ENCODE measurements at places on chromosomes 12 and 14.

- DNase-seq = no peak
These were observed 14.0 kb upstream of the KCNH3 start for GRCh38 chr12:49524660-49525324.

GRCh38 chr14:101849125-101849524 is 87.6 kb downstream of the PPP2R5C start:
- DNase-seq = no peak

- no peak for DNase-seq
These were observed 214.6 kb upstream of the TMEM132C start for GRCh38 chr12:128052331-128052730.

- no peak for DNase-seq
These were observed 363.8 kb downstream of the NAV3 start for GRCh38 chr12:78194448-78194847.

GRCh38 chr12:109617491-109617890 is 43.9 kb downstream of the MVK start:
- DNase-seq = no peak

DNA sequence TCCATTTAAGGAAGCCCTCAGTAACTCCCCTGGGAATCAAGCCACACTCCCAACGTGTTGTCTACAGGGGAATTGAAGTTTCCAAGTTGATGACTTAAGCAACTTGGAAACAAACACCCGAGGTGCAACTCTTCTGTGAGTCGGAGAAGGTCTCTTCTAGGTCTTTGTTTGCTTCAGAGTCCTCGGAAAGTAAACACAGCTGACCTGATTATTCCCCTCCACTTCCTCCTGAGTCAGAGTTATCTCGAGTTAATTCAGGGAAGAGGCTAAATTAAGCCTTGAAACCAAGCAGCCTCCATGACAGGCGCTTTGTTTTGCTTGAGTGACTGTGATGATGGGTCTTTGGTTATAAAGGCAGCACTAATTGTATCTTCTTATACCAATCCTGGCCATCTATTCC is 41.8 kb downstream of the TUNAR start:
- DNase-seq = no peak

GRCh38 chr12:99670635-99671034 is 23.1 kb downstream of the GARIN6 start:
- DNase-seq = no peak

GRCh38 chr12:51341251-51342007 is 5.0 kb downstream of the CELA1 start:
- peak; percentile 19 for DNase-seq

DNA sequence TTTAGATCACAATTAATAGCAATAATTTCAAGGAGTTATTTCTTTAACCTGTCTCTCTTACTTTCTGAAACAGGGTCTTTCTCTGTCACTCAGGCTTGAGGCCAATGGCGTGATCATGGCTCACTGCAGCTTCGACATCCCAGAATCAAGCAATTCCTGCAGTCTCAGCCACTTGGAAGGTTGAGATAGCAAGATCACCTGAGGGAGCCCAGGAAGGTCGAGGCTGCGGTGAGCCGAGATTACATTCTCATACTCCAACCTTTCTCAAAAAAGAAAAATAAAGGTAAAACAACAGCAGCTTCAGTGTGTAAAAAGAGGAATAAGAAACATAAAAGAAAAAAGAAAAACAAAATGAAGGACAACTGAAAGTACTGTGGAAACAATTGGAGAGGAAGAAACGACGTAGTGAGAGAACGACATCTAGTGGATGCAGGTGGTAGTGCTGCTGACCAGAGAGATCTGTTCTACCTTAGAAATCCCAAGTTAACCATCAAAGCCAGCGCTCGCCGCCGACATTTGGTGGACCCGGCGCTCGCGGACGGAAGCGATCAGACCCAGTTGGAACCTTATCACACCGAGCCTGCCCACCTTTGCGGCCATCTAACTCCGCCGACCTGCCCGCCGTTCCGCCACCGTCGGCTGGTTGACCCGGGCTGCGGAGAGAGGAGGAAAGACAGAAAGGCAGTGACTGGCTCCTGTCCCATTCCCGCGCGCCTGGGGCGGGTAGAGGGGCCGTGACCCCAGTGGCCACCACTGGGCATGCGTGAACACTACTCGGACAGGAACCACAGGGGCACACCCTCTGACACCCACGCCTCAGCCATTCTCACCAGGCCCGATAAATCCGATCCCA is 196.1 kb downstream of the ALG10 start:
- DNase-seq = peak; percentile 87
